ENCODE measurements at places on chromosomes 1 and 21.

GRCh38 chr1:181972256-181972655 is 89.3 kb downstream of the ZNF648 start:
- DNase-seq, result no peak

- no peak for DNase-seq
Observed at GRCh38 chr1:50830621-50831020, 129.4 kb downstream of the FAF1 start.

- DNase-seq, result no peak
Observed at GRCh38 chr1:9715536-9716226, 64.2 kb downstream of the PIK3CD start.

DNA sequence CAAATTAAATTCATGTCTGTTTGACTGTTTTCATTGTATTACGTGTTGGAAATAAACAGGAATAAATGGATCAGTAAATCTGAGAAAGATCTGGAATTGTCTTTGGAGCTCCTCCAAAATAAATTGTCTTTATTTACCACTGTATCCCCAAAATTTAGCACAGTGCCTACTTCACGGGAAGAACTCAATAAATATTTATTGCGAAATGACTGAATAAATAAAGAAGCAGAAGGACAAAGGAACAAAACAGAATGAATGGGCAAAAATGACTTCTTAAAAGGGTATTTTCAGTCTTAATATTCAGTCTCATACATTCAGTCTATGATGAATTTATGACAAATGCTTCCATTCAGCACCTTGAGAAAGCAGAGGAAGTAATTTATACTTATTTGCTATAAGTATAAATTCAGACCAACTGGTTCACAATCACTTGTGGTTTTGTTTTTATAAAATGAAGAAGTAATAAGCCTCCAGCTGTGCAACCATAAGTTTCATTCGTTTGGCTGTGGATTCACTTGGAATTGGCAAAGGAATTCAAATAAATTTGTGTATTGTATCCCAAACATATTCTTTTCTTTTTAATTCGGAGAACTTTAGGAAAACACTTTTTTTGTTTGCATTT is 19.2 kb upstream of the PRKAA2 start:
- DNase-seq, result no peak

DNA sequence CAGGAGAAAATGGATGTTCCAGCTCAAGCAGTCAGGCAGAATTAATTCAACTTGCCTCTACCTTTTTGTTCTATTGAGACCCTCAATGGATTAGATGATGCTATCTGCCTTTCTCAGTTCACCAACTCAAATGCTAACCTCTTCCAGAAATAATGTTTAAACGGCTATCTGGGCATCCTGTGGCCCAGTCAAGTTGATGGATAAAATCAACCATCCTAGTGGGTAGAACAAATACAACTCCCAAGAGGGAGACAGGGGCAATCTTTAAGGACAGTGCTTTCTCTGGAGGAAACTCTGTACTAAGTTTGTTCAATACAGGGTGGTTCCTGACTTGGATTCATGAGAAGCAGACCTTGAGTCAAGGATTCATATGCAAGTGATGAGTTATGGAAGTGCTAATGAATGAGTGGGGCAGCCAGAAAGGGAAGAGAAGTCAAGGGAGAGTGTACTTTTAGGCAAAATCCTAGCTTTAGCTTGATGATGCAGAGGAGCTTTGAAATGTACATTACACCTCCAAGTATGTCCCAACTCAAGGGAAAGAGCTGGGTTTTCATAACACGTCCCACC is 49.4 kb upstream of the COG2 start:
- DNase-seq, result no peak

Measured in T-helper 2 cell treated with Interferon-gamma antibody and Interleukin-4, amounts not matched to agents 5 μg/mL and 100 μg/mL, for 36 hours (primary cell).